Skeletal muscle tissue (tissue), 5 donors: ENCODE measurements at places on chromosomes 3 and 15. TPM values are rescaled to one million over a fixed set of nuclear protein-coding genes. Genes with fewer than 3 reads are reported as not detected.

SH2D7 gene
- total RNA-seq = not detected

TP53BP1 gene
- total RNA-seq = 87.2 TPM

ALG1L2 gene
- 3.7 TPM for total RNA-seq

LIPH gene
- under 0.01 TPM for total RNA-seq

PLAAT1 gene
- total RNA-seq = 14.6 TPM

MEF2A gene
- total RNA-seq = 29.7 TPM

ASB14 gene
- total RNA-seq = not detected
